WTC11 (cell line): ENCODE measurements at places on chromosomes 2 and 18.
A peak's percentile ranks its signal among the peaks of the same experiment; 100 is the strongest.

GRCh38 chr2:57869758-57870344, 176.8 kb upstream of the VRK2 start:
- no peak for DNase-seq

GRCh38 chr2:108297436-108298141, 8.9 kb downstream of the SULT1C2 start:
- no peak for DNase-seq

DNA sequence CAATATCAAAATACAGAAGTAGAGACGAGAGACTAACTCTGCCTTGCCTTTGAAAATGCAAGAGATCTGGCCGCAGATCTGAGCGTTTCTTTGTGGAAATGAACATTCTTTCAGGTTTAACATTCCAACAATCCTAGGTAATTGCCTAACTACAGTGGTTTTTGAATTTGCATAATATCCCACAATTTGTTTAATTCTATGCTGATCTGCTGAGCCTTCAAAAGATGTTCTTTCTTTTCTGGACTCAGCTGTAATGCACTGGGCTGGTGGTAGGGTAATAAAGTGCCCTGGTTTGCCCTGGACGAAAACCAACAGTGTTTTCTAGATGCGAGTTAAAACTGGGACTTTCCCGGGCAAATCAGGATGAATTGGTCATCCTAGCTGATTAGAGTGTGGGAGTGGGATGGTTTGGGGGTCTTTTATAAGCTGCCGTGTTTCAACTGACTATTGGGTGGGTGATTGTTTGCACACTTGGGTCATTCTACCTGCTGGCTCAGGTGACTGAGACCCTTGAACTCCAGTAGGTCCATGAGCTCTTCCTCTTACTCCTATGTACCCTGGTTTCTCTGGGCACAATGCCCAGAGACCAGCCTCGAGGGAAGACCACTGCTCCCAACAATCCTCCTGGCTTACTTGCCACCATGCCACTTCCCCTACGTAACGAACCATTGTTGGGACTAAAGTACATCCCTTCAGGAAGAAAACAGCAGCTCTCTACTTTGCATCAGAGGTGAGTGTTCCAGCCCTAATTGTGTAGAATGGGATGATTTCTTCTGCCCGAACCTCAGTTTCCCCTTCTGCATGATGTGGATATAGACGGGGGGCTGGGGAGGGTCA, 3.4 kb upstream of the PAX8 start:
- no peak for DNase-seq

- DNase-seq, result no peak
Measured at GRCh38 chr2:189297446-189297845, 117.9 kb upstream of the COL5A2 start.

GRCh38 chr18:43046322-43046721, 69.2 kb downstream of the RIT2 start:
- DNase-seq, result no peak

DNA sequence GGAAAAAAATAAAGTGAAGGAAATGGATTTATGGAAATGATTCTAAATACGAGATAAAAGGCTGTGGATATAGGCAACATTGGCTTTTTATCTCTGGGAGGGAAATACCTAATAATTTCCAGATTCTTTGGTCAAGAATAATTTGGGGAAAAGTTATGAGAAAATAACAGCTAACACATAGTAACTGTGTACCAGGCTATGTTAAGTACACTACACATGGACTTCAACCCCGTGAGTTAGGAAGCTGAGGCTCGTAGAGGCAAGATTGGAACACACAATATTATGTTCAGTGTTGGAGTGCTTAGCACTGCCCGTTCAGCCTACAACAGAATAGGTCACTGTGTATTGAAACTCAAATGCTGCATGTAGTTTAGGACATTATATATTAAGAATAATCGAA, 34.3 kb upstream of the GPD2 start:
- no peak for DNase-seq

DNA sequence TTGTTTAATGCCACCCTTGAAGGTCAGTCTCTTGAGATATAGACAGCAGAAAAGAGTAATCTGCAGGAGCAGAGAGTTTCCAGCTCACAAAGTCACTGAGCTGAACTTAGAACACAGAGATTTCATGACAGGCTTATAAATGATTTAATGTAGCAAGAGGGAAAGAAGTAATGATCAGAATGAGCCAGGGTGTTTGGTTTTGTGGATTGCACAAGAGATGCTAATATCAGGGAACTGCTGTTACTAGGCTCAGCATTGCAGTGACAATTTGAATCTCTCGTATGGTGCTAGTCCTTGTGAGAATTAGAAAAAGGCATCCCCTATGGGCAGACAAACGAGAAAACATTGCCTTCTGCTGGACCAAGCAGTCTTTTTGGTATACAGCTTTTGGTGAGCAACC, 61.7 kb upstream of the ITGB6 start:
- no peak for DNase-seq

- DNase-seq, result no peak
Measured at GRCh38 chr2:237904831-237905599, 45.6 kb downstream of the RAMP1 start.

- DNase-seq, result no peak
Measured at GRCh38 chr2:18639756-18640453, 50.5 kb upstream of the NT5C1B start.

DNA sequence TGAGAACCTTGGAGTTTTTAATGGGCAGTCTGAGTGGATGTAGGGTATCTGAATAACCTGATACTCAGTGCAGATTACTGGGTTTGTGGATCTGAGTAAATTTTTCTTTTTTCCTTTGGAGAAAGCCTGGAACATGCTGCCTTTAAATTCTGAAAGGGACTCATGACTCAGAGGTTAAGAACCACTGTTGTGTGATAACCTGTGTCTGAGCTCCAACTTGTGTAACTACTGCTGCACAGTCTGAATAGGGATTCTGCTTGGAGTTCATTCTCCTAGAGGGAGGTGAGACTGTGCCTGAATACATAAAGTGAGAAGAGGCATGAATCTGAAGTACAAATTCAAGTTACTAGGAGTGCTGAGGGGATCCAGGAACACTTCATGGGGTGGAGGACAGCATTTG, 36.2 kb downstream of the KDM3A start:
- DNase-seq, result no peak

- peak; percentile 46 for DNase-seq
Measured at GRCh38 chr18:63963615-63964256, 6.1 kb upstream of the SERPINB8 start.

- no peak for DNase-seq
Measured at GRCh38 chr2:204021290-204022081, 84.9 kb downstream of the ICOS start.

DNA sequence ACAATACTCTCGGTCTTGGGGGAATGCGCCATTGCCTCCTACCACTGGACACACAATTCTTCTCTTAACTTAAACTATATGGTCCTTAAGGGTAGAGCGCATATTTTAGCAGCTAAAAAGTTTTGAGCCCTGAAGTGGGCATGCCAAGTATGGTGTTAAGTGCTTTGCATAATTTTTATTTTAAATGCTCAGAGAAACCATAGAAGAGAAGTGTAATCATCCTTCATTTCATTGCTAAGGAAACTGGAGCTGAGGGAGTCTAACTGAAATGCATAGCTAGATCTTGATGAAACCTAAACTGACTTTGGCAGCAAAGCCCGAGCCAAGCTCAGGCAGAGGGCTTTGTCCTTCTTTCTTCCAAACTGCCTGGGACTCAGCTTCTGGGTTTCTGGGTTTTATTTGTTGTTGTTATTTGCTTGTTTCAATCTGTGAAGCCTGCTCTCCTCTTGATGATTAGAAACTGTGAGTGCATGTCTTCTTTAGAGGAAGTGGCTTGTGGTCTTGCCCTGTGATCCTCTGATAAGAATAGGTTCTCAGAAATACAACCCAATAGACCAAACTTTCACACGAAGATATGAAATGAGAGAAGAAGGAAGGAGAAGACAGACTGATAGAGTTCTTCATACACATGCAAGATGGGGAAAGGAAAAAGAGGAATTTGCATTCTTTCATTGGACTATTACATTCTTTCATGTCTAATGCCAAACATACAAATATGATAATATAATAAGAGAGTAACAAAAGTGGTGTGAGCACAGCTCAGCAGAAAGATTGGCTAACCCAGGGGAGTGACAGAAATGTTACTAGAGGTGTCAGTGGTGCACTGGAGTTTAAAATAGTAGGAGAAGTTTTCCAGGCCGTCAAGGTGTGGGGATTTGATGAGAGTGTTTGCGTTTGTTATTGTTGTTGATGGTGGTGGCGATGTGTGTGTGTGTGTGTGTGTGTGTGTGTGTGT, 7.5 kb upstream of the RNF144A start:
- DNase-seq, result no peak

GRCh38 chr2:204483608-204484081, 61.6 kb upstream of the PARD3B start:
- no peak for DNase-seq

DNA sequence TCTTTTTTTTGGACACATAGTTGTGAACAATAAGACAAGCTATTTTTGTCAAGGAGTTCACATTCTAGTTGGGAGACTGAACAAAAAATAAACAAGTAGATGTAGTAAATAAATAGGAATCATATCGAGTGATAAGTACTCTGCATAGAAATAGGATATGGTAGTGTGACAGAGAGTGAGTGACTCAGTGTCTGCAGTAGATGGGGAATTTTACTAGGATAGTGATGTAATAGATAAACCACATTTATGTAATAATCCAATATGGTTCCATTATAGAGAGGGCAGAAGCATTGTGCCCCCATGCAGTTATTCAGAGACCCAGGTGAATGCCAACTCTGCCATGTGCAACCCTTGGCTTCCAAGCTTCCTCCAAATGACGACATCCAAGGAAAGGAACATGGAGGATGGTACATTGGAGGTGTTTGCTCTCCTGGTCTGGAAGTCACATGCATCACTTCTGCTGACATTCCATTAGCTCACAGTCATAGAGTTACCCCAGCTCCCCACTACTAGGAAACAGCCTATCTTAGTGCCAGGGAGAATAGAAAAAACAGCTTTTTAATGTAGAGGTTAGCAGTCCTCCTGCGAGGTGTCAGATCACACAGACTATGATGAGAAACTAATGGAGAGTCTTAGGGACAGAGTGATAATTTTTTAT, 595.4 kb downstream of the NYAP2 start:
- DNase-seq, result no peak

DNA sequence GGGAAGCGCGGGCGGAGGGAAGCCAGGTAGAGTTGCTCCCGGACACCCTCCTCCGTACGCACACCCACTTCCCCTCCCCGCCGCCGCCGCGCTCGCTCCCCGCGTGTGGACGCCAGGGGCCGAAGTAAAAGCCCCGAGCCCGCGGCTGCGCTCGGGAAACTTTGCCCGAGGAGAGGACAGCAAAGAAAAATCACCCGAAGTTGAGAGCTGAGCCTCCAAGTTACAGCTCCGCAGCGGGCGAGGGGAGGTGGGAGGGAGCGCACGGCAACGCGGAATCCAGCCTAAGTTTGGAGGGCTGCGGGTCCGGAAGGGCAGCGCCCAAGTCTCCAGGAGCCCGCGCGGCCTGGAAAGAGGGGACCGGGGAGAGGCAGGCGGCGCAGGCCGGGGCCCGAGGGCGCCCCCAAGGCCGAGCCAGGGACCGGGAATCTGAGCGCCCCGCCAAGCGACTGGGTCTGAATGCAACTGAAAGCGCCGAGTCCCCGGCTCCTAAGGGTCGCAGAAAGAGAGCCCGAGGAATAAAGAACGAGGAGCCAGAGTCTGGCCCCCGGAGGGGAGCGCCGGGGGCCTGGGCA, 706 bp upstream of the BCL11A start:
- DNase-seq, result peak; percentile 62

DNA sequence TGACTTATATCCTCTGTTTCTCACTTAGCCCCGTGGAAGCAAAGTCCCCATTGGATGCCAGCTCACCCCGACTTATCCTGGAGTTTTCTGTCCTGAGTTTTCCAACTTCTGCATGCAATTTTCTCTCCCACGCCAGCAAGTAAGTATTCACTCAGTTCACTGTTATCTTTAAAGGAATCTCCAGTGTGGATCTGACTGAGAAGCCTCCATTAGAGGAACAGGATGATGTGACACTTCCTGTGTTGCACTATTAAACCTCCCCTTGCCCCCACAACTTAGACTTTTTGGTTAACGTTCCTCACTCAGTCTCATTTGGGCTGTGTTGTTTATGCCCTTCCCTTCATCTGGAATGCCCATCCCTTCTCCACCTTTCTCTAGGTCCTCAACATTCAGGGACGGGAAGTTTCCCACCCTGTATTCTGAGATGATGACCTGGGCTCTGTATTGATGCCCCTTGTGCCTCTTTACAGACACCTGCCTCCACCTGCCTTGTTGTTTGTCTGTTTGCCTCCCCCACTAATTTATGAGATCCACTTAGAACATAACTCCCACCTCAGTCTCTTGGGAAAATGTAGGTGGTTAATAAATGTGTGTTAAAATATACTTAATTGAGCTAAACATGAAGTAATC, 536.1 kb upstream of the RAB6C start:
- DNase-seq, result no peak

GRCh38 chr2:214593727-214594126, 182.9 kb downstream of the VWC2L start:
- peak; percentile 55 for DNase-seq

GRCh38 chr2:239312741-239313667, 87.8 kb downstream of the HDAC4 start:
- no peak for DNase-seq

DNA sequence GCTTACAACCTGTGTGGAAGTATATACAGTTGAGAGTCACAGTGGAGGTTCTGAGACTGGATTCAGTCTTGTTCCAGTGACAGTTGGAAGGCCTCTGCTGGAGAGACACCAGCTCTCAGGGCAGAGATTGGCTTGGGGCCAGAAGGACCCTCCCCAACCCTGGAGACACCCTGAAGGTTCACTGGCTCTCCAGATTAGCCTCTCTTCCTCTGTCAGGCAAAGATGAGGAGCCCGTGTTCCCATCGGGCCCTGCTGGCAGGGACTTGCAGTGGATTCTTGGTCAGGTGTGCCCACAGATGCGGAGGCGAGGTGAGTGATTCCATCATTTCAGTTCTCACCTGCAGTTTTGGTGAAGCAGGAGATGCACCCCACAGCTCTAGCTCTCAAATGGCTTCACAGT, 78.6 kb downstream of the FAM210A start:
- no peak for DNase-seq

GRCh38 chr2:18149660-18150246, 271.3 kb downstream of the KCNS3 start:
- no peak for DNase-seq

GRCh38 chr2:96877631-96878092, 7.8 kb upstream of the SEMA4C start:
- DNase-seq, result no peak

DNA sequence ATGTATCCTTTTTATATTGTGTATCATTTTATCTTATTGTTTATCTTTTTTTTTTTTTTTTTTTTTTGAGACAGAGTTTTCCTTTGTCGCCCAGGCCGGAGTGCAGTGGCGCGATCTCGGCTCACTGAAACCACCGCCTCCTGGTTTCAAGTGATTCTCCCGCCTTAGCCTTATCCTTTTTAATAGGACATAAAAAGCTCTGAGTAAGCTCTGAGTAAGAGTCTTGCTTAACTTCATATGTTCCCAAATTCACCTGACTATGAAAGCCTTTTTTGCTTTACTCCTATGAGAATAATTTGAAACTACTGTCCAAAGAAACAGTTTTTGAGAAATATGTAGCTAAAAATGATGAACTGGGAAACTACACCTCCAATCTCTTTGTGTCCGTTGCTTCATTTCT, 525.5 kb downstream of the IRS1 start:
- DNase-seq, result no peak
